ENCODE measurements at places on chromosomes 6 and 20.

- DNase-seq: no peak
These were observed 101.2 kb downstream of the EPHA7 start for GRCh38 chr6:93318121-93318520.

DNA sequence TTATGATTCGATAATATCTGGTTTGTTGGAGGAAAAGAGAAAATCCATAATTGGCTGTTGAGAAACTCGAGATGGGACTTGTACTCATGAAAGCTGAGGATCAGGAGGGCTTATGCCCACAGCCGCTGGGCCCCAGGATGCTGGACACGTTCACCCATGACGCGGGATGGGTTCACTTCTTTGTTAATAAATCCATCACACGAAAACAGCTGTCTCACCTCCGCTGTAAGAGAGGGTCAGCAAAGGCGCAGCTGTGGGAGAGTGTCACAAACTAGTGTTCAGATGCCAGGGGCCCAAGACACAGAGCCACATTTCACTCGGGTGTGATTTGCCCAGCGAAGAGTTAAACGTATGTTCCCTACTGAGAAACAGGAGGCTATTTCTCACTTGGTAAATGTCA lies 315.1 kb downstream of the THBS2 start:
- no peak for DNase-seq

- no peak for DNase-seq
These were observed 37.8 kb upstream of the EYA4 start for GRCh38 chr6:133203344-133203697.

DNA sequence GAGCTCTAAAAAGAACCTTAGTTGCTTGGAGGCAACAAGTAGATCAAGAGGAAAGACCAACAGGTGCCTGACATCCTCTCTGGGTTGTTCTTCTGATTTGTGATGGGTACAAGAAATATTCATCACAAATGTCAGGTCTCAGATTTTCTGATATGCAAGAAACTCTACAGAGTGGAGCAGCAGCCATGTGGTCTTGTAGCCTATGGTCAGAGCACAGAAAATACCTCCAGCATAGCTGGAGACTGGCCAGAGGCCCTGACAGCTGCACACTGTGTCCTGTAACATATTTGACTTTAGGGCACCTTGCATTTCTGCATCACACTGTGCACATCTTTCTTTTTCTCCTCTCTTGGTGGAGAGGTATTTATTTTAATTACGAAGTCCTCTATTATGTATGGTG lies 116.3 kb downstream of the GMPR start:
- DNase-seq: no peak

- DNase-seq: no peak
These were observed 129.3 kb upstream of the CD93 start for GRCh38 chr20:23215344-23215995.

- no peak for DNase-seq
These were observed 69.5 kb upstream of the LGSN start for GRCh38 chr6:63389191-63389844.

DNA sequence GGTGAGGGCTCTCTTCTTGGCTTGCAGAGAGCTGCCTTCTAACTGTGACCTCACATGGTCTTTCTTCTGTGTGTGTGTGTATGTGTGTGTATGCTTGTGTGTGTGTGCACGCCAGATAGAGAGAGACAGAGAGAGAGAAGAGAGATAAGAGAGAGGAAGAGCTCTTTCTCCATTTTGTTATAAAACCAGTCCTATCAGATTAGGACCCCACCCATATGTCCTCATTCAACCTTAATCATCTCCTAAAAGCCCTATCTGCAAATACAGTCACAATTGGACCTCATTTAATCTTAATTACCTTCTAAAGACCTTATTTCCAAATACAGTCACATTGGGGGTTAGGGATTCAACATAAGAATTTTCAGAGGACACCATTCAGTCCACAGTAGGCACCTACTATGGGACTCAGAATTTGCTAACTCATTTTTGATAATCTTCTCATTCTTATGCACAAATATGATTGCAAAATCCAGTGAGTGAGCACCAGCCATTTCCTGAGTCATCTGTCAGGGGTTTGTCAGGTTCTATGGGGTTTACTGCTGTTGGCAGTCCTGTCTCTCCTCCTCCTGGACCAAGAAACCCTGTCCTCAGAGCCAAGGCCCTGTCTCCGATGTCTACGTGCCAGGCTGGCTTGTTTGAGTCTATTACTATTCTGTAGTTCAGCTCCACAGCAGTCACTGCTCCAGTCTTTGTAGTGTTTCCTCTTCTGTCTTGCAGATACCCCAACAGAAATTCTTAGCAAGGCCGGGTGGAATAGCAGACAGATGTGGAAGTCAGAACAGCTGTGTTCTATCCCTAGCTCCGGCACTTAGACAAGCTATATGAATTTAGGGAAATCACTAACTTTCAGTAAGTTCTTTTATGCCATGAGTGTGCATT lies 59.0 kb upstream of the FAM184A start:
- DNase-seq: no peak

DNA sequence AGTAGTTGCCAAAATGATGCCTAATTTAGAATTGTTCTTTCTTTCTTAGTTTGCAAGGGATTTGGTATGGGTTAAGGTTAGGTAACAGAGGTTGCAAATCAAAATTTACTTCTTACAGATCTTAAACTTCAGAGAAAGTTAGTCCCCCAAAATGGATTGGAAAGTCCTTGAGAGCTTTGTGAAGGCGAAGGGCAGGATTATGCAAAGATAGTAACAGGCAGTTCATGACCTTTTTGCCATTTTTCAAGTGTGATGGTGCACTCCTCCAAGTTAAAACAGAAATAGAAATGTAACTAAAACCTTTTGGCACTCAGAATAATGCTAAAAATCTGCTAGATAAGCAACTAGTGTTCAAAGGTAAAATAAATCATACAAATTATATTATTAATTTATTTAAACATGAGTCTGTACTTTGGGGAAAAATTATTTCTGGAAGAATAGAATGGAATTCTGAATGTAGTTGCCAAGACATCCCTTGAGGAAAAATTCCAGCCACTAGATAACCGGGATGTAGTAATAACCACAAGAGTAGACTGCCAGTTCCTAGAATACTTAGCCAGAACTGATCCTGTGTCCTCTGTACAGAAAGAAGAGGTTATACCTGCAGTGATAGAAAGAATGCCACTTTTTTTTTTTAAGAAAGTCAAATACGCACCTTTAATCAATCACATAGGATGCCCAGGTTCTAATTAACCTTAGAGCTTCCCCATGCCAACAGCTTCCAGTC lies 31.8 kb upstream of the DAAM2 start:
- DNase-seq: no peak

- DNase-seq: no peak
These were observed 97.9 kb downstream of the MAFB start for GRCh38 chr20:40591119-40591518.

DNA sequence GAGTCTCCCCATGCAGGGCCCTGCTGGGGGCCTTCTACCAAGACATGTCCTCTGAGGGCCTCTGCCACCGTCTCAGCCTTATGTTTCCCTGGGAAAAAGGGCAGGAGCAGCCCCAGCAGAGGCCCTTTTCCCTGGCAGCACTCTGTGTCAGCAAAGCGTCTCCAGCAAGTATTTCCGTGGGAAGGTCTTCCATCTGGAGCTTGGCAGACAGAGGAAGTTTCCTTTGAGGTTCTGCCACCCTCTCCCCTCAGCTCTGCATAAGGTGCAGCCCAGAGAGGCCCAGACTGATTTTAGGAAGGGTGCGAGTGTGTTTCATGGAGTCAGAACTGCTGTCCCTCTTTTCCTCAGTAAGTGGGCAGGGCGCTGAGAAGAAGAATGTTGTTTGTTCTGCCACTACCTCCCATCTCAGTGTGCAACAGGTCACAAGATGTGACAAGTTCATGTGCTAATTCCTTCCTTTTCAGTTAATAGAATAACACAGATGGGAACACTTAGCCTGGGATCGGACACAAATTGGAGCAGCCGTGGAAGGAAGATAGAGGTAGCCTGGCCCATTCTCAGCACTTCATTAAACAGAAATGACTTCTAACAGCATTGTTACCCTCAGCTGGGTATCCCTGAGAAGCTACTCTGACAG lies 784.4 kb downstream of the MAFB start:
- DNase-seq: no peak

GRCh38 chr6:95519228-95520037 lies 57.9 kb upstream of the MANEA start:
- no peak for DNase-seq

DNA sequence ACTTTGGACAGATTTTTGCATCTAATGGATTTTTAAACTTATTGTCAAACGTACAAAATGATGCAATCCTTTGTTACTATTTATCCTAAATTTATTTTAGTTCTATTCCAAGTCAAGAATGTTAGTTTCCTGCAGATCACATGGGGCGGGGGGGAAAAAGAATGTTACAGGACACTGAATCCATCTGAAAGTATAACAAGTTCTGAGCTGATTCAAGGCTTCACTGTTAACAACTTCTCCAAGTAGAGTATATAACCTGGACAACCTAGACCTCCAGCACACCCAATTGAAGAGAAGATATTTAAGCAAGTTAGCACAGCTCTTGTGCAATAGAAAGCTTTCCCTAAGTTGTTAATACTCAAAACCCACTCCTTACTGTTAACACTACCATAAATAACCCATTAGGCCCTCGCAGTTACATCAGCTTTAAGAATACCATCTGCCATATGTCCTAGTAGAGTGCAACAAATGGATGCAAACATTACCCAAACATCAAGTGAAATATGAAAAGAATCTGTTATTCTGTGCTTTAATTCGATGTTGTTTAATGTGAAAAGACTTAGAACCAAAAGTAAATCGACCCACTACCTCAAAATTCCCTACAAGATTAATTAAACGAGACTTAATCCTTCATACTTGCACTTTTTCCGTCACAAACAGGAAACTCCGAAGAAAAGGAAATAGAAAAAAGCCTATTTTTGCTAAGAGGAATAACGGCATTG lies 1.3 kb downstream of the SEC63 start:
- DNase-seq: no peak
